ENCODE measurements at places on chromosomes 4 and X.
A peak's percentile ranks its signal among the peaks of the same experiment; 100 is the strongest.

DNA sequence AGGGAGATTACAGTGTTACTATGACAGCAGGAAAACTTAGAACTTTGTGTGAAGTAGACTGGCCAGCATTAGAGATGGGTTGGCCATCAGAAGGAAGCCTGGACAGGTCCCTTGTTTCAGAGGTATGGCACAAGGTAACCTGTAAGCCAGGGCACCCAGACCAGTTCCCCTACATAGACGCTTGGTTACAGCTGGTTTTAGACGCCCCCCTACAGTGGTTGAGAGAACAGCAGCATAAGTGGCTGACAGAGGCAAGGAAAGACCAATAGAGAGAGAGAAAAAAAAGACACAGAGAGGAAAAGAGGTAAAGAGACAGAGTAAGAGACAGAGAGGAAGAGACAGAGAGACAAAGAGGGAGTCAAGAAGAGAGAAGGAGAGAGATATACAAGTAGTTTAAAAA lies 144.5 kb downstream of the GC start:
- DNase-seq, result no peak

- no peak for DNase-seq
Measured at GRCh38 chrX:40622479-40623138, 619 bp upstream of the MPC1L start.

- peak; percentile 41 for DNase-seq
Measured at GRCh38 chrX:51891821-51892551, 1.4 kb upstream of the MAGED1 start.

DNA sequence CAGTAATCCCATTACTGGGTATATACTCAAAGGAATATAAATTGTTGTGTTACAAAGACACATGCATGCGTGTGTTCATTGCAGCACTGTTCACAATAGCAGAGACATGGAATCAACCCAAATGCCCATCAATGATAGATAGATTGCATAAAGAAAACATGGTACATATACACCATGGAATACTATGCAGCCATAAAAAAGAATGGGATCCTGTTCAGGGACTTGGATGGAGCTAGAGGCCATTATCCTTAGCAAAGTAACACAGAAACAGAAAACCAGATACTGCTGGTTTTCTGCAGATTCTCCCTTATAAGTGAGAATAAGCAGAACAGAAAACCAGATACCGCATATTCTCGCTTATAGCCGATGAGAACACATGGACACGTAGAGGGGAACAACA lies 43.5 kb downstream of the FAM193A start:
- no peak for DNase-seq

GRCh38 chr4:82493721-82494425 lies 63.5 kb downstream of the ENOPH1 start:
- DNase-seq, result peak; percentile 51

GRCh38 chr4:2445130-2445529 lies 23.8 kb upstream of the RNF4 start:
- no peak for DNase-seq

DNA sequence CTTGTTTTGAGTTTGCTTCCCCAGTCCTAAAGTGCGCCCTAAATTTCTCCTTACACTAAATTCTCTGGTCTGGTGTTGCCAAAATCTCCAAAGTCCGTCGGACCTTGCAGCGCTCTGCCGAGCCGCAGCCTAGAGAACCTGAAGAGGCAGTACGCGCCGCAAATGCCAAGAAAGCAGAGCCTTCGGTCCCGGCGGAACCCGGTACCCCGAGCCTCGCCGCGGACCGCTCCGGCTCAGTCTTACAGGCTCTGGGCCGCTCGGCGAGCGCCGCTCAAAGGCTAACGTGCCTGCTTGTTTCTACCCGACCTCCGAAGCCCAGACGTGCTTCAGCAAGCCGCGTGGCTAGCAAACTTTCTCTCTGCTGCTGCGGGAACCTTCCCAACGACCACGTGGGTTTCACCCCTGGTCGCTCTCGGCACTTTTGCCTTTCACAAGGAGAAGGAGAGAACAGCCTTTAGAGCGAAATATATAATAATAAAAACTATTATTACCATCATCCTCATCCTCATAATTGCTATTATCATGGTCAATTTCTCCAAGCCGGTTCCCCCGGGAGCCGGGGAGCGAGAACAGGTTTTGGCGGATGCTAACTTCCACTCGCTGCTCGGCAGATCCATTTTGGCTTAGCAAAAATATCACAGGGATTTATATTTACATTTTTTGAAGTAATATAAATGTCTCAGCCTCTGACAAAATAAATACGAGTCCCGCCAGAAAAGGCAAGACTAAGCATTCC lies 2.2 kb upstream of the HTR2C start:
- no peak for DNase-seq

DNA sequence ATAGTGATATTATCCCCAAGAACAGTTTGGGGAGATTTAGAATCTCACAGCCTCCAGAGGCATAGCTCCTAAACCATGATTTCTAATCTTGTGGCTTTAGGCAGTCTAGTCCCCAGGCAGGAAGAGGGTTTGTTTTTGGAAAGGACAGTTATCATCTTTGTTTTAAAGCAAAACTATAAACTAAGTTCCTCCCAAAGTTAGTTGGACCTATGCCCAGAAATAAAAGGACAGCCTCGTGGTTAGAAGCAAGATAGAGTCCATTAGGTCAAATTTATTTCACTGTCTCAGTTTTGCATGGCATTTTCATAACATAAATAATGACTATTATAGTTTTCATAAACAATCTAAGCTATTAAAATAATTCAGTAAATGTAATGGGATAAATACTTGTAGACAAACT lies 120.5 kb downstream of the MAGEC2 start:
- DNase-seq, result no peak

DNA sequence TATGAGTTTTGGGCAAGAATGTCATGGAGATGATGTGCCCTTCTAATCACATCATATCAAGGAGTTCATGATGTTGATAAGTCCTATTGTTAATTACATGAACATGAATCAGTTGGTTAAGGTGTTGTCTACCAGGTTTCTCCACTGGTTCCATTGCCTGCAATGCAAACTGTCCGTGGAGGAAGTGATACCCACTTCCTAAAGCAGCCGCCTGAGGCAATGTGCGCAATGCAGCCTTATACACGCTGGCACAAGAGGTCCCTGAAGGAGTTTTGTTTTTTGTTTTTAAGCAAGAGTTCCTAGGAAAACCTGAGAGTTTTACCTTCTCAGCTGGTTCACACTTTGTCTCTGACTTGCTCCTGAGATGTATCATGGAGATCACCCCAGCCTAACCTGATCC lies 5.9 kb upstream of the GPKOW start:
- DNase-seq, result no peak

GRCh38 chr4:148980782-148981480 lies 538.7 kb upstream of the NR3C2 start:
- no peak for DNase-seq

DNA sequence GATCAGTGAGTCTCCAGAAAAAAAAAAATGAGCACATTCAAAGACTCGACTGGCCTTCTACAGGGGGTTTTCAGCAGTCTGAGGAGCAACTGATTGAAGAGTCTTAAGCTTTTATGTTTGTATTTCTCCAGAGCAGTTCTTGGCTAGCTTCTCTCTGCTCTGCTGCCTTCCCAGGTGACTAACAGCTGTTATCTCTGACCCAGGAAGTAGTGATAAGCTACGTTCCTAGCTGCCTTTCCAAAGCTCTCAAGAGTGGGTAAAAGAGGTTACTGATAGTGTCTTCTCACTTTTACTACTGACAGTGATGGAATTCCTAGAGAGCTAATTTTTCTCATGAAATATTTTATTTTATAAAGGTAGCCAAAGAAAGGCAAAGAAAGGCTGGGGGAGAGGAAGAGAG lies 66.6 kb downstream of the ENOX2 start:
- DNase-seq, result no peak

- no peak for DNase-seq
Measured at GRCh38 chr4:140222171-140222570, 68.2 kb upstream of the MAML3 start.

All from AG04449 (cell line).